ENCODE measurements at places on chromosomes 7 and 10.

GRCh38 chr10:82319562-82319961 is 444.6 kb downstream of the NRG3 start:
- DNase-seq, result no peak

- DNase-seq, result no peak
These were observed 14.6 kb downstream of the RASGEF1A start for GRCh38 chr10:43252166-43252782.

DNA sequence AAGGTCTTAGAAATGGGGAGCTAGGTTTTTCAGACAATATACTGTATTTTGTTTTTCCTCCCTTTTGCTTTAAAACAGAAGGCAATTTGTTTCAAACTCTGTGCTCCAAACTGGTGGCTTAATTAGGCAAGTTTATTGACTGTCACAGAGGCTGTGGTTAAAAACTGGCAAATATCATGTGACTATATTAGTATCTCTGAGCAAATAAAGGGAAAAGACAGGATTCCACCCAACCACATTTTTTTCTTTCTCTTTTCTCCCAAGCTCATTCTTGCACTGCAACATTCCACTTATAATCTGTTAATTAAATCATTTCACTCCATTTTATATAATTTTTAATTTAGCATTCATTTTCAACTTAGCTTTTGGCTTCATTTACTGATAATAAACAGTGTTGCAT is 615.8 kb downstream of the AUTS2 start:
- DNase-seq, result no peak

DNA sequence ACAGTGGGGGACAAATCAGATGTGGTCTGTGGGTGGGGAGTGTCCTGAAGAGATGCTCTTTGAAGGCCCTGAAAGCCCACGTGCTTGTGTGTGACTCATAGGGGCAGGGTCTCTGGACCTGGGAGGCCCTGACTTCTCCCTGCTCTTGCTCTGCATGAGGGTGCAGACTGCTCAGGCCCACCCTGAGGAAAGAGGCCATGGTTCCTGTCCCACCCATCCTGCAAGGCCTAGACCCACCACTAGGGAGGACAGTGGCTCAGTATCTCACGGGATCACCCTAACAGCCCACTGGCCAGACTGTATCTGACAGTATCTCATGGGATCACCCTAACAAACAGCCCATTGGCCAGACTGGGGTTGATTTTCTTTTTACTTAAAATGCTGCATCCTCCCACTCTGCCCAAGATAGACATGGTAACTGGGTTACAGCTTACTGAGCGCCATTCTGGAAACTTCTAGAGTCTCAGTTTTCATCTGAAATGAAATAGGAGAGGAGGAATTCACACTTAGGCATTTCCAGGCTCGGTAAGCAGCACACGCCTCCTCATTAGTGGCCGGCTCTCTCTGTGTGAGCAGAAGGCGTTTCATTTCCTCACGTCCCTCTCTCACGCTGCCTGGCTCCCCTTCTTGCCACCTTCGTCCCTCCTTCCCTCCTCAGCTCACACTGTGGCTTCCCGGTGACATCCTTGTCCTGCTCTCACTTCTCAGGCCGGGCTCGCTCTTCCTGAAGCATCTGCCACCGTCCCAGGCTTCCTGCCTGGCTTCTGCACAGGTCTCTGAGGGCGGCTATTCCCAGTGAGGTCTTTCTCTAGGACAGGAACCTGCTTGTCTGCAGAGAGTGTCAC is 242.6 kb downstream of the GLRX3 start:
- no peak for DNase-seq

DNA sequence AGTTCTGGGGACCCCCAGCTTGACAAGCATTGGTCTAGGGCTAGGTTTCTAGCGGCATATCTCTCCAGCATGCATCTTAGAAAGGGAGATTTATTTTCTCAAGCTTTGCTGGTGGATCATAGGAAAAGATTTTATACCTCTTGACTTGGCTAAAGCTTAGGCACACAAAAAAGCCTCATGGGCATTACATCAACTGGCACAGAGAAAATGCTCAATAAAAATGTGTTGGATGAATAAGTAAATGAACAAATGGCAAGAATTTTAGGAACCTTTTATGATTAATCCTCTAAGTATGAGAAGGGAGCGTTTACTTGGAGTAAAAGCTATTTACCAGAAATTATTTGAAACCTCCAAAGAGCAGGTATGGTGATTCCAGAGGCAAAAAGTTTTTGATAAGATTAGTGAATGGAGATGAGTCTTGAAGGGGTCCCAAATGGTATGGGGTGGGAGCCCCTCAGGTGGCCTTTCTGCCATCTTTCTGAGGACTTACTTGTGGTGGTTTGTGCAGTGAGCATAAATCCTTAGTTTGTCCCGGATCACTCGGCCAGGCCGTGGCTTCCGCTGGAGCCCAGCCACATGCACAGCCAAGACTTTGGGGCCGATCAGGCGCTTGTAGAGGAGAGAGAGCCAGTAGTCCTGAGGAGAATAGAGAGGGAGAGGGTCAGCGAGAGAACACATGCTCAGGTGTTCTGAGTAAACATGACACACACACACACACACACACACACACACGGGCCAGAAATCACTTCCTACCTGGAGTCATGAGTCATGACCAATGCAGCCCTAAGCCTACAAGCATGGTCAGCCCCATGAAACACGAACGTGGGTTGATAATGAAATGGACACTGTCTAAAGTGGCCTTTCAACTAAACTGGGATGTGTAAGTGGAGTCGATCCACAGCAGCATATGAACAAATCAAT is 43.1 kb upstream of the HPS1 start:
- DNase-seq, result no peak

GRCh38 chr10:4067531-4067930 is 282.5 kb upstream of the KLF6 start:
- DNase-seq, result no peak

DNA sequence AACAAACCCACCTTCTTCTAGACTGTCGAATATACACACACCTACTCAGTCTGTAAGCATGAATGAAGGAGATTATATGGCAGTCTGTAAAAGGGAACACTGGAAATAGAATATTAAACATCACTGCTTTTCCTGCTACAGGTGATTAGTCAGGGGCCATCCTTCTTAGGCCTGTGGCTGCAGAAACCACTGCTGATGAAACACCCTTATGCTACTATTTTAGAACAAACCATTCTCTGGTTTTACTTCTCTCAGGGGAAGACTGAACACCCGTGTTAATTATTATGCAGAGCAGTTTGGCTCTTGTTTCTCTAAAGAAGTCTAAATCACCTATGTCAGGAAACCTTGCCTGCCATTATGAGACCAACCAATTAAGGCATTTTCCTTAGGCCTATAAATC is 351.1 kb upstream of the KLF6 start:
- DNase-seq, result no peak

GRCh38 chr10:72801263-72801868 is 92.2 kb upstream of the OIT3 start:
- DNase-seq, result no peak

- DNase-seq, result no peak
These were observed 185.0 kb upstream of the GHITM start for GRCh38 chr10:83954193-83954799.

GRCh38 chr10:12690525-12691126 is 310.9 kb downstream of the CCDC3 start:
- DNase-seq, result no peak

DNA sequence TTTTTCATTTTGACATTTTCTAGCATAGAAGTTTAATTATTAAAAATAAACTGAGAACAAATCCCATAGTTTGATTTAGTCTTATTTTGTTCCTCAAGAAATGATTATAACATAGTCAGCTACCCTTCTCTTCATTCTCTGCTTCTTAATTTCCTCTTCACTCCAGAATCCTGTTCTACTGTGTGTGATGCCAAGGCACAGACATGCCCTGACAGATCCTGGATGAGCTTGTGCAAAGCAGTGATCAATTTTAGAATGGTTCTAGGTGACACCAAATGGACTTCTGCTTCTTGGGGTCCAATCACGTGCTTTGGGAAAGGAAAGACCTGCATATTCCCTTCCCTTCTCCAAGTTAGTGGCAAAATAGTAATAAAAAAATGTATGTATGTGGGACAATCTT is 665.6 kb downstream of the MAGI2 start:
- DNase-seq, result no peak

DNA sequence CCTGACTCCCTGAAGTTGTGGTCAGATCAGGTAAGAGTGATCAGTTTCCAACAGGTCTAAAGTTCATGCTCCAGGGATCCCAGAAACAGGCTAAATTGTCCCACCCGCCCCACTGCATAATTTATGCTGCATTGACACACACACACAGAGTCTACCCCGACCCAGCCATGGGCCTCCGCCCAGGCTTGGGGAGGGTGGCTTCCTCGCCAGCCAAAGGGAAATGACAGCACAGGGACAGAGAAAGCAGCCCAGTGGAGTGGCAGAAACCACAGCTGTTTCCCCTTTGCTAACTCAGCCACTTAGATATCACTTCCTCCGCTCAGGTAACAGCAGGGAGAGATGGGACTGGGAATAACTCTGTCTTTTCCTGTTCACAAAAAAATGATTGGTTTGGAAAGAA is 9.4 kb downstream of the SH3PXD2A start:
- DNase-seq, result no peak
